ENCODE measurements at places on chromosomes 16 and 17. TPM values are rescaled to one million over a fixed set of nuclear protein-coding genes. Genes with fewer than 3 reads are reported as not detected.

DNA sequence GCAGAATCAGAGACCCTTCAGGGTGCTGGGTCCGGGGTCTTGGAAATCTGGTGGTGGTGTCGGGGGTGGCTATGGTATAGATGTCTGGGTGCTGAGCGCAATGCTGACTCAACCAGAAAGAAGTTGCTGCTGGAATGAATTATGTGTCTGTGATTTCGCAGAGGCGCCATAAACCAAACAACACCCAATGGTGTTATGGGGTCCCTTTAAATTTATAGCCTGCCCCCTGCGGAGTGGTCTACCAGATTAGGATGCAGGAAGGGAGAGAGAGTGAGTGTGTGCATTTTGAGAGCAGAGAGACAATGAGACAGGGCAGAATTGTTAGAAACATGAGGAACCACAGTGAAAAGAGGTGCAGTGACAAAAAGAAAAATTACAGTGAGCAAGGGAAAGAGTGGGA, 100.7 kb upstream of the CDH11 start:
- no peak for DNase-seq

DNA sequence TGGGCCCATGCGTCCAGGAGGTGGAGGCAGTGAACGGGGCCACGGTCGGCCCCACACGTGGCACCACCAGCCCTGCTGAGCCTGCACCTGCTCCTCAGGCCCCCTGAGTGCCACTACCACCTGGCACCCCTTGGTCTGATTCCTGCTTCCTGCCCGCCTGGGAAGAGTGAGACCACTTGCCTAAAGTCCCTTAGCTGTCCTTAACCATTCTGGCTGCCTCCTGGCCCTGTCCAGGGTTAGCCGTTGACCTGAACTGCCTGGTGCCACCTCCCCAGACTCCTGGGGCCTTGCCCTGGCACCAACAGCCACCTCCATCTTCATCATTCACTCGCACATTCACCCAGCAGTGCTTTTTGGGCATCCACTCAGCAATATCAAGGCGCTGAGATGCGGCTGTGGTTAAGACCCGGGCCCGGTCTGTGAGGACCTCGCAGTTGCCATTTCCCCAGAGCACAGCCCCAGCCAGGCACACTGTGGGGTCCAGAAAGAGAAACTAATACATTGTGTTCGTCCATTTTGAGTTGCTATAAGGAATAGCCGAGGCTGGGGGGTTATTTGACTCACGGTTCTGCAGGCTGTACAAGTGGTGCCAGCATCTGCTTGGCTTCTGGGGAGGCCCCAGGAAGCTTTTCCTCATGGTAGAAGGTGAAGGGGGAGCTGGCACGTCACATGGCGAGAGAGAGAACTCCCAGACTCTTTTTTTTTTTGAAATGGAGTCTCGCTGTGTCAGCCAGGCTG, 318.4 kb downstream of the SEC14L1 start:
- DNase-seq: no peak

GRCh38 chr17:34382621-34383124, 19.6 kb upstream of the CCL1 start:
- peak; percentile 74 for DNase-seq

DNA sequence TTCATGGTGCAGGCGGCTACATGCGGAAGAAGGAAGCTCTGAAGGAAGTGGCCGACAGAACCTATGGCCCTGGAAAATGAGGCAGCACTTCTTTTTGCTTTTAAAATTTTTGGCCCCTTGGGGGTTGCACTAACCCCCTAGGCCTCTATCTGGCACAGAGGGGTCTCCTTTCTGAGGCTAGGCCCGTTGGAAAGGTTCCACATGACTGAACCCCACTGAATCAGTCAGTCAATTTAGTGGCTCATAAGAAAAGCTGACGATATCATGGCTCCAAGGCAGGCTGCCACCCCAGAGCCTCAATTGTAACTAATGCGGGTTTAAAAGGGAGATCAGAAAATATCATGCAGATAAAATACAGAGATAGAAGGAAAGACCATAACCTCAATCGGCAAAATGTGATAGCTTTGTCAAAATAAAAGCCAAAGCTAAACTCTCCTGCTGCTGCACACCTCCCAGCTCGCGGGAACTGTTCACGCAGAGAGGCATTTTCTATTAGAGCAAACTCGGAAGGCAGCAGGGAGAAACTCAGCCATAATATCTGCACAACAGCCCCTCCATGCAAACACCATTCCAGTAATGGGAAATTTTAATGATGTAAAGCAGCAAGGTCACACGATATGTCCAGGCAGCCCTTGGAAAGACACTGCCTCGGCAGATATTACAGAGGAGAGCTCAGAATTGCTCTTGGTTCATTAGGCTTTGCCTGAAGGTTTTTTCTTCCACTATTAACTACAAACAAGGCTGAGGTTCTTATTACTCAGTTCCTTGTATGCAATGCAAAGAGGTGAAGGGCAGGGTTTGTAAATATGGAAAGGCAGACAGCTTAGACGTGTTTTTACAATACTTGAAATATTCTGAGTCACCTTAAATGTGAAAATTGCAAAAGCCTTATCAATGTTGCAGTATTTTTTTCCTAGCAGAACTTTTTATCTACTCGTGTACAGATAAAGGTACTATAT, 200.4 kb upstream of the PMFBP1 start:
- DNase-seq: no peak

DNA sequence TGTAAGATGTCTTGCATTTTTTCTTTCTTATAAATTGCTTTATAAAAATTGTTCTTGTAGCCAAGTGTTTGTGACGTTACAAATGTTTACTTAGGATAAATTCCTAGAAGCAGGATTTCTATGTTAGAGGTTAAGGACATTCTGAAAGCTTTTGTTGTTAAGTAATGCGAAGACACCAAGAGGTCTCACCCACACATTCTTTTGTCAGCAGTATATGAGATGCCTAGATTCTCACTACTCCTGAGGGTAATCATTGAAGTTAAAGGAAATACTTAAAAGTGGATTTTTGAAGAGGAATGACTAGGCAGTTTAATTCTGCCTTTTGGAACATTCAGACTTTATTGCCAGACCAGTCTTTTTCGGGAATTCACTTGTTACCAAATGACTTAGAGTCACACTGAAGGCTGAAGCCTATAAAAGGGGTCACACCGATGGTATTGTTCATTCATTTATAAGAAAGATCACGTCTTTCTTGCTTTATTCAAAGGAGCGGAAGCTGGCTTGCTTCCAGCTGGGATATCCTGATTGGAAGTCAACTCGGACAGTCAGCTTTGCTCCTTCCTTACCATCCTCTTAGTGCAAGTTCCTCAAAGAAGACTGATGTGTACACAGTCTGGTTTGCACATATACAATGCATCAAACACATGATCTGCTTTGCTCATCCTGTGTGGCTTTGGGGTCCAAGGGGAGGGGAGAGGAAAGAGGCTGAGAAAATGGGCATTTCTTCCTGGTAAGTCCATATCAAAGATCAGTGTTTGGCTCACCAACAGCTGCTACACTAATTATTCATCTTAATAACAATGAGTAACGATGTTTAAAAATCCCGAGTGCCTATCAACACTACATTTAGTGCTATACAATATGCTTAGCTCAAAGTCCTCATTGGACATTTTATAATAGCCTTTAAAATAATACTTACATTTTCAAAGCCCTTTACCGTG, 160.0 kb downstream of the MAP2K6 start:
- DNase-seq: no peak

DNA sequence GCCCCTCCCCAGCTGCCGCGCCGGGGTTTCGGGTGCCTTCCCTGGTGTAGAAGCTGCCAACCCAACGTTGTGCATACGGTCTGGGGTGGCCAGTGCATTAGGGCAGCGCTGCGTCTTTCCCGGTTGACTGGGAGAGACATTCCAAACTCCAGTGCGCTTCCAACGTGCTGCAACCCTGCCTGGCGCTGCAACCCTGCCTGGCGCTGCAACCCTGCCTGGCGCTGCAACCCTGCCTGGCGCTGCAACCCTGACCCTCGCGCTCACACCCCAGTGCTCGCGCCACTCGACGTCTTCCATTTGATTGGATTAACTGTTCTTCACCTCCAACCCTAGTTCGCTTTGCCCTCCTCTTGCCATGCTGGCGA, 488 bp upstream of the HAP1 start:
- no peak for DNase-seq

- no peak for DNase-seq
Measured at GRCh38 chr17:31309556-31309955, 4.3 kb downstream of the EVI2B start.

GRCh38 chr17:8469964-8470363, 34.3 kb downstream of the NDEL1 start:
- no peak for DNase-seq

ZG16 gene
- not detected for total RNA-seq

MT4 gene
- total RNA-seq: not detected
